ENCODE measurements at places on chromosomes 4 and X.
A peak's percentile ranks its signal among the peaks of the same experiment; 100 is the strongest.

DNA sequence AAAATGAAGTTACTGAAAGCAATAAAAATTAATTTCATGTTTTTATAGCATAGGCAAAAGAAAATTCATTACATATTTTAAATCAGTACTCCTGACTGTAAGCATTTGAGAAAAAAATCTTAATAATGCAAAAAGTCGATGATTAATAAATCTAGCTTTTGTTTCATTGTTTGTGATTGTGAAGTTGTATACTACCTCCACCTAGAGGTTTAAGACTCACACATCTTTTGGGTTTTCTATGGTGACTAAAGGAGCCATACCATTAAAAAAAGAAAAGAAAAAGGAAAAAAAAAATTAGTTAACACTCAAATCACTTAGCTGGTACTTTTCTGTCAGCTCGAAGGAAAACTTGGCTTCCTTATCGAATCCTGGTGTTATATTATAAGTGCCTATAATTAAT is 2.0 kb downstream of the GABRA2 start:
- DNase-seq: no peak

GRCh38 chr4:17324386-17324830 is 187.5 kb downstream of the QDPR start:
- DNase-seq: peak; percentile 37

GRCh38 chrX:9280831-9281230 is 184.0 kb upstream of the TBL1X start:
- no peak for DNase-seq

- no peak for DNase-seq
Observed at GRCh38 chr4:47933840-47934239, 19.5 kb upstream of the NFXL1 start.

DNA sequence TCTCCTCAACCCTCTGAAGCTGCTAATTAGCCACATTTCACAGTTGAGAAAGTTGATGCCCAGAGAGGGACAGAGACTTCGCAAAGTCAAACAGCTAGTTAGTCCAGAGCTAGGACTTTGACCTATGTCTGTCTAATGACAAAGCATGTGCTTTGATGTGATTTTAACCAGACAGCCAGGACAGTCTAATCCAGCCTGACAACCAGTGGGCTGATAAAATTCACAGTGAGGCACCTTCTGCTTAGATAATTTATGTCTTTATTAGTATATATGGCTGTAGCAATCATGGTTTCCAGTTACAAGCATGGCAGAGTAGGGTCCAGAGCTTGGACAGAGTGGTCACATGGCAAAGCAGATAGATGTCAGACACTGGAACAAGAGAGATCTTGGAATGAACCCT is 133.6 kb upstream of the C1QTNF7 start:
- DNase-seq: no peak

DNA sequence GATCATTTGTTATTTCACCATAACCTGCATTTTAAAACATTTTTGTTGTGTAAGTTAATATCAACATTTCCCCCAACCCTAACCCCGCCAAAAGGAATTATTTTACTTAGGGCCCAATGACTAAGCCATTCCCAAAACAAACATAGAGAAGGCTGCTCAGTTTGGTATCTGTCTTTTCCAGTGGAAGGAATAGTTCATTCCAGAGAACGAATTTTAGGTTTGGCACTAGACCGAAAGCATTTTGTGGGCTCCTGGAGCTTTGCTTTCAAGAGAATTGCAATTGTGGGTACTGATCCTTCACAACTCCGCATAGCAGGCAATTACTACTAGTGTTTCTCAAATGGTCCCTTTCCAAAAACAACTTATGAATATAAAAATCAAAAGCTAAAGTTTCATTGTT is 226.7 kb upstream of the MAD2L1 start:
- no peak for DNase-seq

- DNase-seq: no peak
Observed at GRCh38 chr4:88102026-88102425, 56.4 kb downstream of the ABCG2 start.

- DNase-seq: no peak
Observed at GRCh38 chr4:6881908-6882307, 27.7 kb upstream of the TBC1D14 start.

DNA sequence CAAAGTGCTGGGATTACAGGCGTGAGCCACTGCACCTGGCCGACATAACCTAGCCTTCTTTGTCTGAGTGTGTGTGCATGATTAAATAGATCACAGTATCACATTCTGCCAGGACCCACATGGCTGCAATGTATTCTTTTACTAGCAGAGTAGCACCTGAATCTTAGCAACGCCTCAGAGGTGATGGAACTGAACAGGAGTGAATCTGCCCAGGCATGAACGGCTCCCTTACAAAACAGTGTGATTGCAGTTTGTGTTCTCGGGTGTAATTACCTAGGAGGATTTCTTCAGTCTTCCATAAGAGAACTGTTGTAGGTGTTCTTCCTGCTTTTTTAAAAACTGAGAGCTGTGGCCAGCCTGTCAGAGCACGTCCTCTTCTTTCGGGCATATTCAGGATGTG is 122.7 kb upstream of the STS start:
- DNase-seq: no peak

- no peak for DNase-seq
Observed at GRCh38 chr4:140109737-140110136, 44.2 kb downstream of the MAML3 start.

- no peak for DNase-seq
Observed at GRCh38 chr4:156790866-156791265, 180.7 kb downstream of the PDGFC start.

DNA sequence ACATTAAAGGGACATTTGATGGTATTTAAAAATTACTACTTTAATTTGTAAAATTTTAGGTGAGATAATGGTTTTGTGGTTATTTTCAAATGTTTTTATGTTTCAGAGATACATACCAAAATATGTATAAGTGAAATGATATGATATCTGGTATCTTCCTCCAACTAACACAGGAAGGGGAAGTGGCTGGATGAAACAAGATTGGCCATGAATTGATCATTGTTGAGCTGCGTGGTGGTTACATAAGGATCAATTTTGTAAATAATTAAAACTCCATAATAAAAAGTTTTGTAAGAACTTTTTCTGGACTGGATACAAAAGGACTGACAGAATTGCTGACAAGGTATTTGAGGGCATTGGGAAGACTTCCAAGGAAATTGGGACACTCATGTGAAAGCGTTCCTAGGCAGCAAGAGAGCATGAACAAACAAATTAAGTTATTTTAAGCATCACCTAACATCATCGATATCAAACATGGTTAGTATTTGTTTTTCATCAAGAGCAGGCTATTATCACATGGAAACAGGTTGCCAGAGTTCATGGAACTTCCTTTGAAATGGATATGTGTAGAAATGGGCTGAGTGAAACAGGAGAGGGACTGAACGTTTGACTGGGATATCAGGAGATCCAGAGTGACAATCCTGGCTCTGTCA is 4.4 kb upstream of the PGM2 start:
- DNase-seq: no peak

- no peak for DNase-seq
Observed at GRCh38 chr4:72900952-72901351, 168.6 kb downstream of the COX18 start.

DNA sequence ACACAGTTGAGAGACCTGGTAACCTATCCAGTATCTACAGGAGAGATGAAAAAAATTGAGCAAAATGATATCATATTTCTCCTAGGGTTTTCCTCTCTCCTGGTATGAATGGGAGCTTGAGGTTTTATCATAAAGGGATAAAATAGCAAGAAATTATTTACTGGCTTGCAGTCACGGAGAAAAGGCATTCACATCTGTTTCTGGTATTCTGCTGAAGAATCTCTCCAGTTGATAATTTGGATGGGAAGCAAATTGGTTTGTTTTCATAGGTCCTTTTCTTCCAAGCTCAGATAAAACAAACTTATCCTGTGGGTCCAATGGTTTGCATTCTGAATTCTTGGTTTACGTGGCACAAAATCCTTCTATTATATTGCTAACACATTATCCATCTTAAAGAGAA is 83.1 kb upstream of the GYPA start:
- DNase-seq: no peak

DNA sequence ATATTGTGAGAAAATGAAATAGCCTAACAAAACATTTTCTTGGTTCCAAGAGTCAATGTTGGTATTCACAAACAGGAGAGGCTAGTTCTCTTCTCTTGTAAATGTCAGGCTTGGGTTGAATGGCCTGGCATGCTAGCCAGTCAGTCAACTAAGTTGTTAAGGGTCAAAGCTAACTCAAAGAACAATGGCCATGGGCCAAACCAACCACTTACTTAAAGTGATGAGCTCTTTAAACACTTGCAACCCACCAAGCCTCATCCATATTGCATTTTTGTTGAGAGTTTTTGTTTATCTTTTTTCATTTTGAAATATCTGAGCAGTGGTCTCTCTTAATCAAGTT is 394.5 kb downstream of the RAB28 start:
- DNase-seq: no peak
